ENCODE measurements at places on chromosomes 7 and 10.

GRCh38 chr7:114648680-114649079 lies 234.1 kb downstream of the FOXP2 start:
- DNase-seq = no peak

DNA sequence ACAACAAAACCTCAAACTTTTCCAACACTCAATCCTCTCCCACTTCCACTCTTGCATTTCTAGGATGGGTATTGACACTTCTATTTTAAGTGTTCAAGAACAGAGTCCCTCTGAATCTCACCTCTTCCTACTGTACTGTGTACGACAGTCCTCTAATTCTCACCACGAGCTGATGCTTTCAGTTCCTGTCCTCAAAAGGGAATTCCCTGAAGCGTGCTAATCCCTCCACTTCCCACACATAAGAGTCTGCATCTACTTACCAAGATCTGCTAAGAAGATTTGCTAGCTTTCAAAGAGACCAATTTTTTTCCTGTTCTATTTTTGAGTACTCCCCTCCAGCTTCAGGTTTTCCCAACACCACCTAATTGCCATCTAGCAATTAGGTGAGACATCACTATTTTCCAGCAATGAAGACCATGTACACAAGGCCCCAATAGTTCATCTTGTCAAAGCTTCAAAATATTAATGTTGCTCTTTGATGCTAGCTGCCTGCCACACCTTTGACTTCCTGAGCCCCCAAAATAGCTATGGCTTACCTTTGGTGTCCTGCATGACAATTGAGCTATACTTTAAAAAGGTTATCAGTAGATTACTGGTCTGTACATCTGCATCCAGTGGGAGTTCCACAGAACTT lies 54.4 kb downstream of the ARMH3 start:
- DNase-seq = no peak

DNA sequence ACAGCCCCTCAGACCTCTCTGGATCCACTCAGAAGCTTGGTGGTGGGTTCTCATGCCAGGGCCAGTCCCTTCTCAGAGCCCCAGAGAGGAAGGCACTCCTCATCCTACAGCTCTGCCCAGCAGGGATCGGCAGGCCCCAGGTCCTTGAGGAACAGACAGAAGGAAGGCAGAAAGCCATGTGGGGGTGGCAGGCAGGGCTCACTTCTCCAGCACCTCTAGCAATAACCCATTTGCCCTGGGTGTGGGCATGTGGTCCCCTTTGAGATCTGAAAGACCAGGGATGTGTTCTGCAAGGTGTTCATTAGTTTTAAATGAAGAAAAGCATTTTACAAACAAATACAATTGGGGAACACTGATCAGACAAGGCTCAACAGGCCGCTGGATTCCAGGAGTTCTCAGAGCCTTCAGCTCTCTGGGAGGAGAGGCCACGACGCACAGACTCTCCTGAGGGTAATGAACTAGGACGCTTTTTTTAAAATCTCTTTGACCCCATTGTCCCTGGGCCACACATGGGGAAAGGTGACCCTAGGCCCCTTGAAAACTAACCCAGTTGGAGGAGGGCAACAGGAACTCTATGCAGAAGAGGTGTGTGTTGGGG lies 40.6 kb downstream of the LDB3 start:
- DNase-seq = no peak

GRCh38 chr7:27101171-27101956 lies 1.1 kb downstream of the HOXA2 start:
- no peak for DNase-seq

DNA sequence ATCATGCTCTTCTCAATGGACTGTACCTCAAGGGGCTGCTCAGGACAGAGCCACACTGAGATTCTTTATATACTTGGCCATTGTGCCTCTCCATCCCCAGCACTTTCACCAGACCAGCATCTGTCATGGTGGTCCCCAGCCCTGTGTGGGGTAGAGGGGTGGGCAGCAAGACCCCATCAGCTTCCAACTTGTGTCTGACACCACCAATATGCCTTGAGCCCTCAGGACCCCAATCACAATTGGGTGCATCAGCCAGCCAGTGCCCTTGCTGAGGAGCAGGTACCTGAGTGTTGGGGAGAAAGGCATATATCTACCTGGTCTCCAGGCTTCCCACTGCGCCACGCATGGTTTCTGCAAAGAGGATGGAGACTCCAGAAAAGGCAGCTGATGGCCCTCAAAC lies 56.3 kb downstream of the GRID1 start:
- no peak for DNase-seq

GRCh38 chr7:126657599-126658358 lies 595.0 kb downstream of the GRM8 start:
- peak; percentile 22 for DNase-seq
